ENCODE measurements at places on chromosomes 1 and 21.

DNA sequence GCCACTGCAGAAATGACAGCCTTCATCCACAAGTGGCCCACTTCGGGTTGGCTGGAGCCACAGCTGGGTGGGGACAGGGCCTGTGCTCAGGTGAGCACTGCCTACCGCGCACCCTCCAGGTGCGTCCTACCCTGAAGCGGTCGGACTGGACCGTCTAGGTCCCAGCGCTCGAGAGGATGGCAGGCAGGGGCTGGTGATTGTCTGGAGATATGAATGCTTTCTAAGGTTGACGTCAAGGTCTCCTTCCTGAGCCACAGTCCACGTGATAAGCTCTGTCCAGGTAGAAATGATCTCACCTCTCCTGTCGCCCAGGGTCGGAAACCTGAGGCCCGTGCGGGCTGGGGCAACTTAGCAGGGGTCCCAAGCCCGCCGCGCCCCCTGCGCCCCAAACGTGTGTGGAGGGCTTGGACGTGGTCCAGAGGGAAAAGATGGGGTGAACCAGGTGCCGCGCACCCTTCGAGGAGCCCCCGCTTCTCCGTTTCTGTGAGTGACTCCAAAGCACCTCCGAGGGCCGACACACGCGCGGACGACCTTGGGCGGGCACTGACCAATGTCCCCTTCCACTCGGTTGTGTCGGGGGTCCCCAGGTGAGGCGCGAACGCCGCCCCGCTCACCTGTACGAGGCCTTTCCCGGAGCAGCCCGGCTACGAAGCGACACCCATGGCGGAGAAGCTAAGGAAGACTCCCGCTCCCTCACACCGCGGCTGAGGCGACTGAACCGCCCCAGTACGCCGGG is 853 bp upstream of the DOP1B start:
- DNase-seq, result no peak

DNA sequence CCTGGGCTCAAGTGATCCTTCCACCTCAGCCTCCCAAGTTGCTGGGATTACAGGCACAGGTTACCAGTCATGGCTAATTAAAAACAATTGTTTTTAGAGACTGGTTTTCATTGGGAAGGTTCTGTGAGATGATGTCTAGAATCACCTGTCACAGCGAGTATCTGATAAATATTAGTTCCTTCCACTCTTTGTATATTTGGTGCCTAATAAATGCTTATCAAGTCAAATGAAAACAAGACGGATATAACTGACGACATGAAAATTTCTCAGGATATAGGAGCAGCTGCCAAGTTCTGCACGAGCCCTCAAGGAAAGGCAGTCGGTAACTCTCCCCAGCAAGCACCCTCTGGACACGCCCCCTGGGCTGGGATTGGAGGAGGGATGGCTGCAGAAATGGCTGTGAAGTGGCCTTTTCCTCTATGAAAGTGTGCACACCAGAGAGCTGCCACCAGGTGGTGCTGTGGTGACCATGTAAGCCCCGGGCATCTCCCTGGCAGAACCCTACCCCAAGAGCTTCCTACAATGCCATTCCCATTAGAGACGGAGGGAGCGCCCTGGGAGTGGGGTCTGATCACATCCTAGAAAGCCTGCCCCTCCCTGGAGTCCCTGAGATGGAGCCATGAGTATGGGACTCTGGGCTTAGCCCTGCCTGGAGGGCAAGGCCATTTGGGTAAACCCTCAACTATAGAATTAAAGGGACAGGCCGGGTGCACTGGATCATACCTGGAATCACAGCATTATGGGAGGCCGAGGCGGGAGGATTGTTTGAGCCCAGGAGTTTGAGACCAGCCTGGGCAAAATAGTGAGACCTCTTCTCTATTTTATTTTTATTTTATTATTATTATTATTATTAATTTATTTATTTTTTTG is 50.9 kb downstream of the HTR6 start:
- DNase-seq, result no peak

DNA sequence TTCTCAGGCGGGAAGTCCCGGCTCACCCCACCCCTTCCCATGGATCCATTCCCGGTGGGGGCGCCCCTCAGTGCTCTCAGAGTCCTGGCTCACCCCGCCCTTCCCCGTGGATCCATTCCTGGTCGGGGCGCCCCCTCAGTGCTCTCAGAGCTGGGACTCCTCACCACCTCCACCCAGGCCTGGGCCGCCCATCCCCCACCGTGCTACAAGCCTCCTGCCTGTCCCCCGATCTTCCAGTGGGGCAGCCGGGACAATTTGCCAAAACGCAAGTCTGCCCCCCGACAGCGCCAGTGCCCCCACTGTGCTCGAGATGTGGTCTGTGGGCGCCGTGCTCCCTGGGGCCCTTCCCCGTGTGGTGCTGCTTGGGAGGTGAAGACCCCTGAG is 23.2 kb upstream of the PLCH2 start:
- no peak for DNase-seq

DNA sequence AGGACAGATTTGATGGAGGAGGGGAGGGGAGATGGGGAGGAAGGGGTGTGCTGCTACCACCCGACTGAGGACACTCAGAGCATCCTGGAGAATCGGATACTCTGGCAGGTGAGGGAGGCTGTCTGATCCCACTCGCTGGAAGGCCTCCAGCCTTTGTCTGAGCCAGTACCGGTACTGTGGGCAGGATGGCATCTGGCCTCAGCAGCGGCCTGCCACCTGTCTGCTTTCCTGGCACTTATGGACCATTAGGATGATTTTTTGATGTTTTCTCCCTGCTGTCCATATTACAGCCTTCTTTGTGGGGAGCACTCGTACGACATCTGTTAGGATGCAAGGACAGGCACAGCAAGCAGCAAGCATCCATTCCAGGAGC is 11.5 kb downstream of the ATP2B4 start:
- no peak for DNase-seq

DNA sequence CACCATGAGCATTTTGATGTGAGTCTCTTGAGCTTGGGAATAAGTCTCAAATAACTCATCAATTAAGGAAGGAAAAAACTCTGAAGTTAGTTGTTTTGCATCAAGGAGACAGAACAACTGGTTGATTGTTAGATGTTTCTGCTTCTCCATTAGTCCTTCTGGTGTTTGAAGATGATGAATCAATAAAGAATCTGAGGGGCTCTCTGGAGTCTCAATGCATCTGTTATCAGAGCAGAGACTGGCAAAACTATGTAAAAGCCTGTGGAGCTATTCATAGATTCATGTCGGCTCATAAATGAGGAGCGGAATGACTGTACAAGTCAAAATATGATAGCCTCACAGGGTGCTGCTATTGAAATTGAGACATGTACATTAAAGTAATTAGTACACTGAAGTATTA is 73.3 kb upstream of the ZC3H11B start:
- DNase-seq, result no peak

DNA sequence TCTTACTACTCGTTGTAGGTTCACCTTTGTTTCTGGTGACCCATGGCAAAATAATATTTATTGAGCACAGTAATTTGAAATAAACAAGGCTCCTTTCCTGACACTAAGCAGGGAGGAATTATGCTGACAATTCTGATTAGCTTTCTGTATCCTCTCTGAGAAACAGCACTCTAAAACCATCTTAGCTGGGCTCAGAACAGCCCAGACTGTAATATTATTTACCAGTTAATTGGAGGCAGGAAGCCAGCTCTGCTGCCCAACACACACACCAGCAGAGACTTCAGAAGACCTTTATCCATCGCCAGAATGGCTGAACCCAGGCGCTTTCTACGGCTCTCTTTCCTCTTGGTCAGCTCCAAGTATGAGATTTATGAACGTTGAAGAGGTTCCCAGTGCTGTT is 77.6 kb upstream of the FMN2 start:
- DNase-seq, result no peak

GRCh38 chr1:53718443-53718842 is 20.5 kb downstream of the GLIS1 start:
- no peak for DNase-seq

- no peak for DNase-seq
Observed at GRCh38 chr1:33842348-33842747, 21.5 kb upstream of the HMGB4 start.

- no peak for DNase-seq
Observed at GRCh38 chr1:101964708-101965107, 32.0 kb downstream of the OLFM3 start.

DNA sequence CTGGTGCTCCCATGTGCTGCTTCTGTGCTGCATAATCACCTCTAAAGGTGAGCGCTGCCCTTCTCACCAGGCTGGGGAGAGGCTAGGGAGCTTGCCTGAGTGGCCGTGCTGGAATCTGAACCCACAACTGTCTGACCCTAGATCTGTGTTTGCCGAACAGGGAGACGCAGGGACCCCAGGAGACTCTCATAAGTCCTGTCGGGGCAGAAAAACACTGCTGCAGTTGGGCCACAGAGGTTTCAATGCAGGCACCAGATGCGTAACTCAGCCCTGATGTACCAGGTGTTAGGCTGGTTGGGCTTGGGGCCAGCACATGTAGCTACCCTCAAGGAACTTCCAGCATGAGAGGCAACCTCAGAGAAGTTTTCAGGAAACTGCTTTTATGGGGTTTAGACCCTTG is 49.5 kb upstream of the DMRTB1 start:
- no peak for DNase-seq

- no peak for DNase-seq
Observed at GRCh38 chr1:231369282-231369681, 31.2 kb downstream of the SPRTN start.

DNA sequence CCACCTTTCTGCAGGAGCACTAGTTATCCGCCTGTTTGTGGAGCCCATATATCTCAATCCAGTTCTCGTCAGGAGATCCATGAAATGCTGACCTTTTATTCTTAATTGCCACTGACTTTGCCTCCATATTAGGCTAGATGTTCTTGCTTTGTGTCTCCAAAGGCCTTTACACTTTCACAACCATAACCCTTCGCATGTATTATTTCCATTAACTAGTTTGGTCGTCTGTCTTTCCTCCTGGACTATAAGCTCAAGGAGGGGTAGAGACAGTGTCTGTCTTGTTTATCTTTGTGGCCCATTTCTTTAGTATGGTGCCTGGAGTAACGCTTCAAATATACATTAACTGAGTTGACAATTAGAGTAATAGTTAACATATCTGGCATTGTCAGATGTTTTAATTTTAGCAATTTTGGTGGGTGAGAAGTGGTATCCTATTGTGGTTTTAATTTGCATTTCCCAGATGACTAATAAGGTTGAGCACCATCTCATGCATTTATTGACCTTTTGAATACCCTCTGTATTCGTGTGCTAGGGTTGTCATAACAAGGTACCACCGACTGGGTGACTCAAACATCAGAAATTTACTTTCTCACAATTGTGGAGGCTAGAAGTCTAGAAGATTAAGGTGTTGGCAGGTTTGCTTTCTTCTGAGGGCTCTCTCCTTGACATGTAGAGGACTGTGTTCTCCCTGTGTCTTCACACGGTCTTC is 21.7 kb upstream of the IL12RB2 start:
- DNase-seq, result no peak

- DNase-seq, result no peak
Observed at GRCh38 chr1:66445492-66446181, 88.3 kb upstream of the SGIP1 start.

DNA sequence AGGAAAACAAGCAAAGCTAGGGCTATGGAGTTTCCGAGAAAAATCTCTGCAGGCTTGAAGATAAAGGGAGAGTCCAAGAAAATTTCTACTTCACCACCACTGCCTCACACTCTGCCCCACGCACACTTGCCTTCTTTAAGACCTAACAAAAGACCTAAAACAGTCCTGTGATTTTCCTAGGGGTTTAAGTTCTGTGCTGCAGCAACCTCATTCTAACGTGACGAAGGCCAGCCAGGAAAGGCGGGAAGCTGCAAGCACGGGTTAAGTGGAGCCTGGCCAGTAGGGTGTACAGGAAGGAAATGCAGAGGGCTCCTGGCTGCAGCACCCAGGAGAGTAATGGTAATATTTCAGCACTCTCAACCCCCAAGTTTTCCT is 1.5 kb downstream of the SPATA6 start:
- DNase-seq, result no peak

GRCh38 chr1:17914987-17915386 is 159.9 kb downstream of the ACTL8 start:
- no peak for DNase-seq

- DNase-seq, result no peak
Observed at GRCh38 chr1:185249563-185249962, 67.5 kb downstream of the IVNS1ABP start.

DNA sequence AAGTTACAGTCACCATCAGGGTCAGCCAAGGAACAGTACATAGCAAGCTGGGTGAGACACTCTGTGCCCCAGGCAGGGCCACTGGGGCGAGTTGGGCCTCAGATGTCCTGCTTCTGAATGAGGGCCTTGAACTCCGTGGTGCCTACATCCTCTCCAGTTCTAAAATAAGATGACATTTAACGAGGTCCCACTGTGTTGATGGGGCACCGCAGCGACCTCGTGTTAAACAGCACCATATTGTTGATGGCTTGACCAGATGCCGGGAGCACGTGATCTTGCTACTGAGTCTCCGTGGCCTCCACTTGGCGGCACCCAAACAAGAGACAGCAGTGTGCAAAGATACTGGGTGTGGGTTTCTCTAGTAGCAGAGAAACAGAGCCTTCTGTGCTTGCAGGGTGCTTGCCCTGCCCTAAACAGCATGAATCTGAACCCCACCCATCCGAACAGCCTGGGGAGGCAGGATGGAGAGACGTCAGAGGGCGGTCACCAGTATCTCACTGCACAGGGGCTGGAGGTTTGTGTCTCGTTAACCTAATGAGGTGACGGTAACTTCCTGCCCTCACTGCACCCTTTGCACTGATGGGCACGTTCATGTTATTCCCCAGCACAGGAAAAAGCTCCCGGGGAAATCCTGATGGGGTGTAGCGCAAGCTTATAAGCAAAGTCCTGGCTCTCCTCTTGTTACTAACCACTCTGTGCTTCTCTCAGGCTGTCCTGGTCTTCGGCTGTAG is 324.4 kb downstream of the AJAP1 start:
- DNase-seq, result no peak

DNA sequence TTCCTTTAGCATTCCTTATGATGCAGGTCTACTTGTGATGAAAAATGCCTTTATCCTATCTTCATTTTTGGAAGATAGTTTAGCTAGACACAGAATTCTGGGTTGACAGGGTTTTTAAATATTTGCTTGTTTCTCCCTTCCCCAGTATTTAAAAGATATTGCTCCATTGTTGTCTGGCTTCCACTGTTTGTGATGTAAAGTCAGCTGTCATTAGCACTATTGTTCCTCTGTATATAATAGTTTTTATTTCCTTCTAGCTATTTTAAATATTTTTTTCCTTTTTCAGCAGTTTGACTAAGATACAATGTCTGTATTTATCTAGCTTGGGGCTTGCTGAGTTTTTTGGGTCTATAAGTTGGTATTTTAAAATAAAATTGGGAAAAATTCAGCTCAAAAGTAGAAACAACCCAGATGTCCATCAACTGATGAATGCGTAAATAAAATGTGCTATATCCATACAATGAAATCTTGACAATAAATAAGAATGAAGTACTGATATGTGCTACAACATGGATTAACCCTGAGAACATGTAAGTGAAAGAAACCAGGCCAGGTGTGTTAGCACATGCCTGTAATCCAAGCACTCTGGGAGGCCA is 11.2 kb downstream of the IFT25 start:
- DNase-seq, result no peak

GRCh38 chr1:82225421-82226185 is 424.9 kb downstream of the ADGRL2 start:
- DNase-seq, result no peak
